ENCODE measurements at places on chromosomes 12 and 14.
A peak's percentile ranks its signal among the peaks of the same experiment; 100 is the strongest.

DNA sequence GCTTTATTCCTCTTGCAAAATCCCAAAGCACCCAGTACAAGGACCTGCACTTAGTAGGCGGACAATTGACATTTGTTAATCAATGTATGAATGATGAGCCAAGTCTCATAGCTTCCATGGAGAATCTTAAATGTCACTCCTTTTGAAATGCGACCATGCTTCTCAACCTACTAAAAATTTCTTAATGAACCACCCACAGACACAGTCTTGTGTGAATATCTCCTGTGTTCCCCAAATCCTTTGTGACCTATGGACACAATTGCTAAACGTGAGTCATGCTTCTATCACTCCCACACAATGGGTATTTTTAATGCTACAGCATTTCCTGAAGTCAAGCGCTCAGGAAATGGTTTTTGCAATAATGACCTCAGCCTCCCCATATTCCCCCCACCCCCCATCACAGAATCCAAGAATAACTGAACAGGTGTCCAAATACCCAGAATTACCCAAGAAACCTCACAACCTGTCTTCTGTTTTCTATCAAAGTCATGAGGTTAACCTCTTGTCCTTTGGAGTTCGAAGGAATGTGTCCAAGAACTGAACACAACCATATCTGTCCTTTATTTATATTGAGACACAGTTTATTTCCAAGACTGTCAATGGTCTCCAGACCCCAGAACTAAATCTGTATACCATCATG lies 163.6 kb upstream of the PLEKHG7 start:
- no peak for DNase-seq

DNA sequence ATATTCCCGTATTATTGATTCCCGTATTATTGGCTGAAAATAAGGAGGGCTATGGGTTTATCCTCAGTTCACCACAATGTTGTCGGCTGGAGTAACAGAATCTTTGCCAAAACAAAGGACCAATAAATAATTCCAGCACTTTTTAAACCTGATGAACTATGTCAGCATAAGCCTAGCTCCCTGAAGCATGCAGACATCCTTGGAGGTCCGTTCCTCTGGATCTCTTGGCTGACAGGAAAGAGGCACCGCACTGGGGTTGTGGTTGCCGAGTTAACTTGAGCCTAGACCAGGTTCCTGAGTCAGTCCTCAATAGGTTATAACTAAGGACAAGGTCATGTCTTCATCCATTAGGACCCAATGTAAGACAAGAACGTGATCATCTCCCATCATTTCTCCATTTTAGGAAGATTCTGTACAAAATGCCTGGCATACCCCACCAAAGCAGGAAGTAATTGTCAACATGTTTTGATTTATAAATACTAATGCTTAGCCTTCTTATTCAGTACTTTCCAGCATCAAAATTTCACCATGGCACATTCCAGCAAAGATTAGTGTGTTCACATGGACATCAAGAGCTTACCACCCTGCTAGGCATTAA lies 36.6 kb downstream of the NID2 start:
- no peak for DNase-seq

GRCh38 chr14:93304771-93305170 lies 28.1 kb downstream of the BTBD7 start:
- DNase-seq = no peak

- no peak for DNase-seq
These were observed 14.3 kb downstream of the SERPINA10 start for GRCh38 chr14:94278731-94279130.

GRCh38 chr12:1728824-1729223 lies 38.0 kb downstream of the ADIPOR2 start:
- DNase-seq = no peak

- no peak for DNase-seq
These were observed 10.4 kb upstream of the FZD10 start for GRCh38 chr12:130151846-130152245.

- no peak for DNase-seq
These were observed 64.6 kb downstream of the SUSD6 start for GRCh38 chr14:69675877-69676416.

GRCh38 chr12:112422531-112422930 lies 3.8 kb downstream of the PTPN11 start:
- no peak for DNase-seq

- no peak for DNase-seq
These were observed 29.6 kb upstream of the PRMT8 start for GRCh38 chr12:3461391-3461790.

- DNase-seq = peak; percentile 40
These were observed 92.9 kb upstream of the EGLN3 start for GRCh38 chr14:34043627-34044372.

DNA sequence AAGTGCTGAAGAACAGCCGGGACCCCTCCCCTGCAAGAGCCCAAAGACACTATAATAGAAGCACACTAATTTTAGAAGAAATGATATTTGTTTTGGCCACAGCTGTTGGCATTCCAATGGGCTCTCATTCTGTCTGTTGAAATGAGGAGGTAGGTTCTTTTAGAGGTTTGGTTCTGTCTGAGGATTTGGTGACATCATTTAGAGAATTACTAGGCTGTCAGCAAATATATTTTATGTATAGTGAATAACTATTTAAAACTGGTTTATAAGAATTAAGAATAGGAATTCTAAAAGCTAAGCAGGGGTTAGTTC lies 200.7 kb upstream of the SLC38A2 start:
- no peak for DNase-seq

- DNase-seq = no peak
These were observed 1.6 kb downstream of the CTDSP2 start for GRCh38 chr12:57844709-57845477.

- DNase-seq = no peak
These were observed 72.6 kb downstream of the SLC2A13 start for GRCh38 chr12:40033242-40033630.

GRCh38 chr12:8698132-8698851 lies 501 bp downstream of the RIMKLB start:
- DNase-seq = peak; percentile 56

DNA sequence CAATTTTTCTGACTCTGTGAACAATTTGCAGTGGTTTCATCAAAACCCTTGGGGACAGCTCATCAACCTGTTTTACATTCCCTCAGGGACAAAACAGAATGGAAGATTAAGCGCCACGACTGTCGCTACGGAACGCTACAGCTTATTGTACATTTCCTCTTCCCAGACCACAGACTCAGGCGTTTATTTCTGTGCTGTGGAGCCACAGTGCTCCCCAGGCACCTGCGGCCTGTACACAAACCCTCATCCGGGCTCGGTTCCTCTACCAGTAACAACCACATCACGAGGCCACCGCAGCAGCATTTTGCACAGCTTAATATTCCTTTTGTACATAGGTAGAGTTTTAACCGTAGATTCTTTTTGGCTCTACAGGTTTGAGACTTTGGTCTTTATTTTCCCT lies 397.4 kb upstream of the OR4E1 start:
- DNase-seq = peak; percentile 23

- no peak for DNase-seq
These were observed 169.3 kb downstream of the PCNX1 start for GRCh38 chr14:71076462-71077092.

DNA sequence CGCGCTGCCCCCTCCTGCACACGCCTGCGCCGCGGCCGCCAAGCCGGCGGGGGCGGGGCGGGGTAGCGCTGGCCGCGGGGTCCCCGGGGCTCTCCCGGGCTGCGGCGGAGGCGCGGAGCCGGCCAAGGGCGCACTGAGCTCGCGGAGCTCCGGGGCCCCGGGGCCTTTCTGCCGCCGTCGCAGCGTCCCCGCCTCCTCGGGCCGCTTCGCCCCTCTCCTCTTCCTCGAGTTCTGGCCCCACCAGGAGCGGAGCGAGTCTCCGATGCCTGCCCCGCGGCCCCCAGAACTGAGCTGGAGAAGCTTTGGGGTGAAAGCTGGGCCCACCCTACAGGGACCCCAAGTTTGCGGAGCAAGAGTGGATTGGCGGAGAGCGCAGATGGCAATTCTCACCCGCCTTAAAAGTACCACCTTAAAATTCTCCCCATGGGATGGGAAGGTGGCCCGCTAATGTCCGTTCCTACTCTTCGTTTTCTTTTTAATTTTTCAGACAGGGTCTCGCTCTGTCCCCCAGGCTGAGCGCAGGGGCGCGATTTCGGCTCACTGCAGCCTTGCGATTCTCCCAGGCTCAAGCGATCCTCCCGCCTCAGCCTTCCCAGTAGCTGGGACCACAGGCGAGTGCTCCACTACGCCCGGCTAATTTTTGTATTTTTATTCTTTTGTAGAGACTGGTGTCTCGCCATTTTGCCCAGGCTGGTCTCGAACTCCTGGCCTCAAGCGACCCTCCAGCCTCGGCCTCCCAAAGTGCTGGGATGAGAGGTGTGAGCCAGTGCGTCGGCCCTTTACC lies 129.6 kb downstream of the NDUFA12 start:
- no peak for DNase-seq

DNA sequence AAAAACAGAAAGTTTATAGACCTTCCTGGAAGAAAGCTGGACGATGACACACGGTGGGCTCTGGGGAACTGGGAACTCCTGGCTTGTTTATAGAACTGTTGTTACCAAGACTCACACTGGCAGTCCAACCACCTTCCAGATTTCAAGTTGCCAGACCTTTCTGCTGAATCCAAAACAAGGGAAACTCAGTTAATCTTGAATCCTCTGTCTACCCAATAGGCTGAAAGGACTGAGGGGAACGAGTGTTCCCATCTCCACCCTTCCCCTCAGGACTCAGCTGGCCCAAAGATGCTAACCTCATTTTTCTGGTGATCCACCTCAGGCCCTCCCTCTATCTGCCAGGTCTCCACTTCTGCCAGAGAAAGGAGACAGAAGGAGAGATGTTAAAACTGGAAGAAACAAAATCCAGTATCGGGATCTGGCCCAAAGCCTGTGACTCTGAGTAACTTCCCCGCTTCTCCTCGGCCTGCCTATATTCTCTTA lies 231.4 kb downstream of the ANO2 start:
- DNase-seq = no peak

DNA sequence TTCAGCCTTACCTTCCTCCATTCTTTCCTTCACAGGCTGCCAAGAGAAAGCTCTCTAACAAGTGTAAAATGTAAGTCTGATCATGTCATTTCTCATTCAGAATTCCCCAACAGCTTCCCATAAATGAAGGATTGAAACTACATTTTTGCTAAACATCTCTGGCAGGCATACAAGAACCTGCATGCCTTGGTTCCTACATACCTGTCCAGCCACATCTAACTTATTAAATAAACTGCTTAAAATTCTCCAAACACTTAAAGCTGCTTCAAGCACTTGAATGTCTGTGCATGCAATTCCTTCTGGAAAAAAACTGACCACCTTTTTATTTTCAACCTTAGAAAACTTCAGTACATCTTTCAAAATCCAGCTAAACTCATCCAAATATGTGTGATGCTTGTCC lies 84.4 kb upstream of the DCN start:
- no peak for DNase-seq
